Choroid plexus epithelial cell (primary cell): ENCODE measurements at places on chromosomes 2 and 18.
A peak's percentile ranks its signal among the peaks of the same experiment; 100 is the strongest.

DNA sequence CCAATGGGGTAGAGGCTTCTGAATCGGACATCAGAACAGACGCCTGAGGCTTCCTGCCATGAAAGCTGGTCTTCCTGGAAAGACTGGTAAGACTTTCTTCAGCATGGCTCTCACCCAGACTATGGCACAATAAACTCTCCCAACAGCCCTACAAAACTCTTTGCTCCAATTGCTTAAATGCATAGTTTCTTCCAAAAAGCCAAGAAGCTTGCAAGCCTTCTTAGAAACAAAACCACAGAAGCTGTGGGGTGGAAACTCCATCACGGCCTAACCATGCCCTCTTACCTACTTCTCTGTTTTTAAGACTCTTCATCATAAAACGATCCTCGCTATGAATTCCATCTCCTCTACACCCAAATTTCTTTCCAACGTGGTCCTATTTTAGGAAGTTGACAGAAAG lies 48.2 kb downstream of the PAX8 start:
- DNase-seq = no peak

DNA sequence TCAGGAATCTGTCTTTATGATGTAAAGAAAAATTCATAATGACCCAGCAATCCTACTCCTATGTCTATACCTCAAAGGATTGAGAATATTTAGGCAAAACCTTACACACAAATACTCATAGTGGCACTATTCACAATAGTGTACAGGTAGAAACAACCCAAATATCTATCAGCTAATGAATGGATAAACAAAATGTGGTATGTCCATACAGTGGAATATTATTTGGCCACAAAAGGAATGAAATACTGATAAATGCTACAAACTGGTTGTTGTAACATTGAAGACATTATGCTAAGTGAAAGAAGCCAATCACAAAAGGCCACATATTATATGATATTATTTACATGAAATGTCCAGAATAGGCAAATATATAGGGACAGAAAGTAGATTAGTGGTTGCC lies 24.7 kb downstream of the PDK1 start:
- DNase-seq = no peak

DNA sequence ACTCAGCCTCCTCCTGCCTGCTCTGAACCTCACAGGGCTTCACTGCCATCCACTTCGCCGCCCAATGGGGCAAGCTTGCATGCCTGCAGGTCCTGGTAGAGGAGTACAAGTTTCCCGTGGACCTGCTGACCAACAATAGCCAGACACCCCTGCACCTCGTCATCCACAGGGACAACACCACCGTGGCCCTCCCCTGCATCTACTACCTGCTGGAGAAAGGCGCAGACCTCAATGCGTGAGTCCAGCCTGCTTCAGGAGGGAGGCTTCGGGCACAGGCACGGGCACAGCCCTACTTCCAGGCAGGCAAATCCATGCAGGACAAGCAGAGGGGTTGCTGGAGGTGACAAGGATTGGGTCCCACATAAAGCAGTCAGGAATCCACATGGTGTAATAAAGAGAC lies 1.2 kb downstream of the ANKRD53 start:
- no peak for DNase-seq

DNA sequence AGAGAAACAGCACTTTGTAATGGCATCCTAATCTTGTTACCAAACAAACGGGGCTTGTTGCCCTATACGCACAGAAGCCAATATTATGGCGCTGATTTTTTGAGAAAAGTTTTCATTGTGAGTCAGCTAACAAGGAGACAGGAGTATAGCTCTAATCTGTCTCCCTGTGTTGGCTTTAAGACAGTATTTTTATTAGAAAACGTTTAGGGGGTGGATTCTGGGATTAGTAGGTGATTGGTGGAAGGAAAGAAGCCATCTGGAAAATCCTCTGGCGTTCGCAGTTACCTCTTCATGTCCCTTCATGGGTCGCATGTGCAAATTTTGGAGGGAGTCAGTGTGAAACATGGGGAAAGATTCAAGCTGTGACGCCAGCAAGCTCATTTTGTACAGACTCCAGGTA lies 698 bp upstream of the TMEM237 start:
- DNase-seq = peak; percentile 32

DNA sequence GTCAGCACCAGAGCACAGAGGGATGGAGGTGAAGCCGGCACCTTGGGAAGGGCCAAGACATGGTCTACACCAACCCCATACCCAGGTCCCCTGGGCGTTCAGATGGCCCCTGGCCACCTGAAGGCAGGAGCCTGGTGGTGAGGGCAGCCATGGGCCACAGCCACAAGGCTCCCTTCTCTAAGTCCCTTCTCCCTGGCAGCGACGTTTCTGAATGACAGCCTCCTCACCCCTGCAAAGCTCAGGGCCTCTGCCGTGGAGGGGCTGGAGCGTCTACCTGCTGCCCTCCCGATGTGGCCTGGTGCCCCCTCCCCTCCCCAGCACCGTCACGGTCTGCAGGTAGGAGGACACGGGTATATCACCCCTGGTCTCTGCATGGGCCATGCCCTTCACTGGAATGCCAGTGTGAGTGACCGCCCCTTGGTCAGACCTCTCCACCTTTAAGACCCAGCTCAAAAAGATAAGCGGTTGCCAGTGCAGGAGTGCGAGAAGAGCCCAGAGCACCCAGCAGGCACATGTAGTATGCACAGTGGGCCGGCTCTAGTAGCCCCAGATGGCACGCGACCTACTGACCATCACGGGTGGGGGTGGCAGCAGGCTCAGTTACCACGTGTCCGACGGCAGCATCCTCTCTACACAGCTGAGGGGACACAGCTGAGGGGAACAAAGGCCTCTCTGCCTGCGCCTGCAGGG lies 46.6 kb downstream of the HS6ST1 start:
- DNase-seq = no peak
